MV-4-11 (cell line): ENCODE measurements at places on chromosomes 2 and 18.

DNA sequence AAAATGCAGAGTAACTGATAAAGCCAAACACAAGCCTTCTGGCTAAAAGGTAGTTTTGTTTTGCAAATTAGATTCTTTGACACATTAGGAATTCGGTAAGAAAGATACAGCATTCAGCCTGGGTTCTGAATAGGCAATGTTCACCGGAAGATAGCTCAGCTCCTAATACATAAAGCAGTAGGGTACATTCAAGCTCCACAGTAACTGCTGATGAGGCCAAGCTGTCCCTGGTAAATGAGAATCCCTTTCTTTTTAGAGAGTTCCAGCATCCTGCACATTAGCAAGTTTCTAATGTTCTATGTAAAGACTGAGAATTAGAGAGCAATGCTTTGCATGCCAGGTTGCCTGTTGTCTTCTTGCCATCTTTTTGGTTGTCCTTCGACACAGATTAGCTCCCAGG, 316.3 kb upstream of the SLC14A2 start:
- no peak for DNase-seq

- DNase-seq: no peak
These were observed 128.7 kb downstream of the NCKAP5 start for GRCh38 chr2:133439565-133439920.

GRCh38 chr18:34758378-34758948, 48.4 kb downstream of the DTNA start:
- DNase-seq: no peak

DNA sequence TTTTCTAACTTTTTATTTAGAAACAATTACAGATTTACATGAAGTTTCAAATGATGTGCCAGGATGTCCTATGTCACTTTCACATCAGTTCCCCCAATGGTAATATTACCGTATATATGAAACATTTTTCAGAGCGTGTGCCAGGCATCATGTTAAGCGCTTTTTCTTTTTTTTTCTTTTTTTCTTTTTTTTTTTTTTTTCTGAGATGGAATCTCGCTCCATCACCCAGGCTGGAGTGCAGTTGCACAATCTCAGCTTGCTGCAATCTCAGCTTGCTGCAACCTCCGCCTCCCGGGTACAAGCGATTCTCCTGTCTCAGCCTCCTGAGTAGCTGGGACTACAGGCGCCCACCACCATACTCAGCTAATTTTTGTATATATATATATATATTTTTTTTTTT, 5.6 kb upstream of the PPP4R1 start:
- DNase-seq: no peak
